ENCODE measurements at places on chromosomes 1 and 21. TPM values are rescaled to one million over a fixed set of nuclear protein-coding genes. Genes with fewer than 3 reads are reported as not detected.

- no peak for DNase-seq
These were observed 153.6 kb downstream of the PGBD5 start for GRCh38 chr1:230272557-230272956.

- DNase-seq: peak; percentile 76
These were observed 1.2 kb upstream of the HIVEP3 start for GRCh38 chr1:41919764-41920397.

C1QC gene
- total RNA-seq: not detected

DNA sequence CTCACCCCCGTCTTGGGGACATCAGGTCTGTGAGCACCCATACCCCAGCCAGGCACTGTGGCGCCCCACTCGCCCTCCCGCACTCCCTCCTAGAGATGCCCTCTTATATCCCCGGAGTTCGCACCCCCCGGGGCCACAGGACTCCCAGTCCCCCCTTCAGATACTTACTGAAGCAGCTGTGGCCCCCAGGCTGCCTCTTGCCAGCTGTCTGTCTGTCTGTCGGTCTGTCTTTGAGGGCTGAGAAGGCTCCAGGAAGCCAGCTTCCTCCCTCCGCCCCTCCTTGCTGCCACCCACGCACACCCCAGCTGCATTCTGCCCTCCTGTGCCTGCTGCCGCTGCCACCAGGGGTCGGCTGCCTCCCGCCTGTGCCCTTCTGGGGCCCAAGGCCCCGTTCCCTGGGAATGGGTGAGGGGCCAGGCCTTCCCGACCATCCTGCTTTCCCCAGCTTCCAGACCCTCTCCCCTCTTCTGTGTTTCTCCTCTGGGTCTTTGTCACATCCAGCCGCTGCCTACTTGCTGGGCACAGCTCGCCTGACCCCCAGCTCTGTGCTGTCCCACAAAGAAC lies at the start of gene PTPN7:
TSS of gene PTPN7 (minus strand) at position 226 of the 564 bp plus-strand sequence. CDS start 1,200 bp downstream, outside the sequence.
- peak; percentile 81 for DNase-seq

GRCh38 chr1:107875689-107876088 lies 89.3 kb downstream of the VAV3 start:
- no peak for DNase-seq

DNA sequence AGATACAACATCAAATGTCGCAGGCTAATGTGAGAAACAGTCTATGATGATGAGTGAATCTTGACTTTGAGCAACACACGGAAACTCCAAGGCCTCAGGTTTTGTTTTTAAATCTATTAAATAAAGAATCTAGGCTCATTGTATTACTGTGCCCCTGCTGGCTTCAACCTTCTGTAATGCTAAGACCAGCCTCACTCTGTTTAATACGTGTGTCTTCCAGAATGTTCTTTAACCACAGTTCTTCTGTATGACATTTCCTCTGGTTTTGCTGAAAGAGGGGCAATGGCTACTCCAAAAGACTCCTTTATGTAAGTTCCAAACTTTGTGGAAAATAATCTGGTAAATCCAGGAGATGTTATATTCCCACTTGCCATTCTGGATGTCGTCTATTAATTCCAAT lies 101.1 kb upstream of the TIAM1 start:
- no peak for DNase-seq

RAVER2 gene
- 1.0 TPM for total RNA-seq

C1orf115 gene
- total RNA-seq: 0.87 TPM

TEDDM1 gene
- not detected for total RNA-seq

ATAD3C gene
- 1.9 TPM for total RNA-seq

GRCh38 chr1:208173749-208174148 lies 70.4 kb downstream of the PLXNA2 start:
- no peak for DNase-seq

DNA sequence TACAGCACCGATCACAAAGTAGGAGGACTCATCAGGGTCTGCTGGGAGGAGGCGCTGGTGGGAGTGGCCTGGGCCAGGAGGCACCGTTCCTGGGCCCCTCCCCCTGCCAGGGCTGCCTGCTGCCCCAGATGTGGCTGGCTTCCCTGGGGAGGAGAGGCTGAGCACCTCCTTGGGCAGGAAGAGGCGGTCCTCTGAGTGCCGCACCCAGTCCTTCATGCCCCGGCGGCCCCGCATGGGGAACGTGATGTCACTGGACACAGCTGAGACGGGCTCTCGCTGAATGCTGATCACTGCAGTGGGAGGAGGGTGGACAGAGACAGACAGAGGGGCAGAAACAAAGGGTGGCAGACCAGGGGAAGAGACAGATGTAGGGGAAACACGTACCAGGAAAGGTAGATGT lies 24.8 kb downstream of the ADGRB2 start:
- peak; percentile 50 for DNase-seq

GRCh38 chr21:37546949-37547614 lies 180.5 kb downstream of the DYRK1A start:
- no peak for DNase-seq

DNA sequence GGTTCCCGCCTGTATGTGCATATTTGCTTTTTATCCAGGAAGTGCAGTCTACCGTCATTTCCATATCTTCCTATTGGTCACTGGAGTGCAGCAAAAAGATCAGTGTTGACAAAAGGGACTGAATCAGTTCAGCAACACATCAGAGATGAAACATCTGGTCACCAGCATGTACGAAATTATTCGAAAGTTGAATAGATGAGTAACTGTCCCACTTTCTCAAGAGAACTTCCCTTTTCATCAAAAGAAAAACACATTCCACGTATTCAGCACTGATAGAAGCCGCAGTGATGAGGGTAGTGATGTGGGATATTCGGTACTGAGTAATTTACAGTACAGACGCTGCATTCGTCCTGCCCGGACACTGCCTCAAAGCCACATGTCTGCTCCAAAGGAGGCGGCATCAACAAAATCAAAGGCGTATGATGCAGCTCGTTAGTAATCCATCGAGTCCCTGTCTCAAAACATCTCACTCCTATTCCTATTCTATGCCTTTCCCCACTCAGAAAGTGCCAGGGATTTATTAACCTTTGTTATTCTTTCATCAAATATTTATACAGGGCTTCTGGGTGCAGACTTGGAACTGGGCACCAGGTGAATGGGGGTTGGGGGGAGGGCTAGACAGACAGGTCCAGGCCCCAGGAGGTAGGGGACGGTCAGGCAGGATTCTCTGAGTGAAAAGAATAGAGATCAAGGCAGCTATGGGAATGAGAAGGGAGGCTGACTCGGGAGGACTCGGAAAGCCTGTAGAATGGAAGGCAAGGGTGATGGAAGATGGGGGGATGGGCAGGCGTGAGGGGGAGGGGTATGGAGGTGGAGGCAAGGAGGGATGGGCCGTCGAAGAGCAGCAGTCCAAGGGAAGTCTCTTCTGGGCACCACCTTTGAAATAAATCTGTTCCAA lies 79.5 kb upstream of the SLC45A1 start:
- DNase-seq: no peak

DNA sequence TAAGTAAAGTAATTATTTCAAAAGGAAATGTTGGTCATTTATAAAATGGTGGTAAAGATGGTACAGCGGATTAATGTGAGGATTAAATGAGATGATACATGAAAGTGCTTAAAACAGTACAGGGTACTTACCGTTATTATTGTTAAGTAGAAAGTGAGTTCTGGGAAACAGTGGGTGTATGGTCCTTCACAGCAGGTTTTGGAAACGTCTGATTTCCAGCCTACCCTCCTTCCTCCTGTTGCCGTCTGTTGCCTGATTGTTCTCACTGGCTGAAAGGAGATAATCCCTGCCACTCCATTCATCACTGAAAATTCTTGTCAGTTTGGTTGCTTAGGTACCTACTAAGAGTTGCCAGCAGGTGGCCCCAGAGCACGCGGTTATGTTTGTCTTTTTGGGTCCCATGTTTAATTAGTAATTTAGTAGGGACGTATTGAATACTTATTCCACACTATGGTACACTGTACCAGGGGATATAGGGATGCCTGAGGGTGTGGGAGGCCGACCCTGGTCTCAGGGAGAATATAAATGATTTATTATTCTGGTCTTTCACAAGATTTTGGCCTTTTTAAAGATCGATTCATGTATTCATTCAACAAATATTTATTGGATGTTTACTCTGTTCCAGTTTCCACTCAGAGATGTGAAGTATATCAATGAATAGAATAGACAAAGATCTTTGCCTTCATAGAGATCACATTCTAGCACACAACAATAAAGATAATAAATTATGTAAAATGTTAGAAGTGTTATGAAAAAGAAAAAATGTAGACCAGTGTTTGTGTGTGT lies 30.8 kb upstream of the RPTN start:
- DNase-seq: peak; percentile 59

GRCh38 chr1:170274131-170274501 lies 128.4 kb downstream of the NTMT2 start:
- no peak for DNase-seq

RAB3GAP2 gene
- 51.5 TPM for total RNA-seq

- DNase-seq: no peak
These were observed 278.4 kb downstream of the TM2D1 start for GRCh38 chr1:61446531-61446991.

- no peak for DNase-seq
These were observed 1154.6 kb downstream of the BRINP3 start for GRCh38 chr1:189323091-189323490.

- no peak for DNase-seq
These were observed 43.8 kb downstream of the FAM78B start for GRCh38 chr1:166122873-166123466.

TBCE gene
- 28.8 TPM for total RNA-seq

All from activated naive CD4-positive, alpha-beta T cell treated with anti-CD3 and anti-CD28 coated beads, Interleukin-2, amount 50 U/mL, for 72 hours (primary cell).